GM12864 (cell line): ENCODE measurements at places on chromosomes 6 and 20.

DNA sequence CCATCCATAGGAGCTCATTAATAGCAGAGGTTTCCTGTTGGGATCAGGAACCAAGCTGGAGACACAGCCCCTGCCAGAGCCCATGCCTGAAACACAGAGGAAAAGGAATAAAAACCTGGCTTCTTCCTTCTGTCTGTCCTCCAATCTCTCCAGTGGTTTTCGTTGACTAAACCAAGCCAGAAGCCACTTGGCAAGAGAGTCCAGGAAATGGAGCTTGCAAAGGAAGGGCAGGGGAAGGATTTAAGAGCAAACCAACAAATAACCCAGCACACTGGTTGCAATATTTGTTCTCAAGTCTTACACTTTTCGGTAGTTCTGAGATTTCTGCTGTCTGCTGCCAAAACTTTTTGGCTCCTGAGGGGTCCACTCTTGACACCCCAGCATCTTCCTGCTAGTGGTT is 137.0 kb upstream of the BMP2 start:
- no peak for DNase-seq

DNA sequence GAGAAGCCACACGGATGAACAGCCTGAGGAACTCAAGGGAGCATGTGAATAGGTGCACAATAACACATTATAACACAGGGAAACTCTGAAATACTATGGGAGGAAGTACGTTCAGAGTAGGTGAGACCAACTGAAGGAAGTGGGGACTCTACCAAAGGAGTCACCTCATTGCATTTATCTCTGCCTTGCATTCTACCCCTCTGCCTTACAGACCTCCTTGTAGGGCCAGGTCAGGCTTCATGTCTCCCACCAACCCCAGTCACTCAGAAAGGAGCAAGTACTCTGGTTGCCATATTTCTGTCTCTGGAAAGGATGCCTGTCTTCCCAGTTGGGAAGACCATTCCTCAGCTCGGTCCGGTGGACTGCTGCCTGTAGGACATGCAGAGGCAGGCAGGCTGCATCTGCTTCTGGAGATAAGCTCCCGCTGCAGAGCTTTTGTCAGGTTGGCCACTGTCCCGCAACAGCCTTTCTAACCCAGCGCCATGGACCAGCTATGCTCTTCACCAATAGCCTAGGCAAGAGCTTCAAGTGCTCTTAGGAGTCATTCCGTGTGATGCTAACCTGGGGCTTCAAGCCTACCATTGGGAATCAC is 51.6 kb upstream of the ASIP start:
- no peak for DNase-seq

DNA sequence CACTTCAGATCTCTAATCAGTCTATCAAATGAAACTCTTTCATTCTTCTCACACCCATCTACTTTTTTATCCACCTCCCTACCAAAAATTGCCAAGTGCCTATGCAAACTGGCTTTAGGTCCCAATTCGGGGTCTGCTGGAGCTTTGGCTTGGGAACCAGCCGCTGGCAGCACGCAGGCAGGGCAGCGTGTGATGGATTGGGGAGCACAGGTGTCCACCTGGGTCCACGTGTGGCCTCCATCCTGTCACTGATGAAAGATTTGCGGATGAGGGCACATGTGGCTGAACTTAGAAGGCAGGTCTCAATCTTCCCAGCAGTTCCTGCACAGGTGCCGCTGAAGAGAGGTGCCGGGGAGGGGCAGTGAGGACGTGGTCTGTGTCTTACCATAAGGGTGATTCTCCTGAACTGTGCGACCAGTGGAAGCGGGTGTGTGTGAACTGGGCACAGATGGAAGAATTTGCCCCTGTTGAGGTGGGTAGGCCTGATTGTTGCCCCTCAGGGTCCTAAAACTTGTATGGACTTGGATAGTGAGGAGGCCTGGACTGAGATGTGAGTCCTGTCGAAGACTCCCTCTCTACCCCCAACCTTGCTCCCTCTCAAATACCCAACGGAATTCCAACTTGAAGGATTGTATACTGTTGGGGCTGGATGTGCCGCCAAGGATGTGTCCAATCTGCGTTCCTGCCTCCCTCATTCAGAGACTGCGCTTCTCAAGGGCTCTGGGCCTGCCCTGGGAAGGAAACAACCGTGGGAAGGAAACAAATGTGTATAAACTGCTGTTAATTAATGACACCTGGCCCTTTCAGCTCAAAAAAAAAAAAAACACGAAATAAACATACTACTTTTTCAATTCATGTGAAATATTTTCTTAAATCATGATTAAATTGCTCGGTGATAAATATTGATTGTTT is 18.4 kb upstream of the RAET1L start:
- no peak for DNase-seq

DNA sequence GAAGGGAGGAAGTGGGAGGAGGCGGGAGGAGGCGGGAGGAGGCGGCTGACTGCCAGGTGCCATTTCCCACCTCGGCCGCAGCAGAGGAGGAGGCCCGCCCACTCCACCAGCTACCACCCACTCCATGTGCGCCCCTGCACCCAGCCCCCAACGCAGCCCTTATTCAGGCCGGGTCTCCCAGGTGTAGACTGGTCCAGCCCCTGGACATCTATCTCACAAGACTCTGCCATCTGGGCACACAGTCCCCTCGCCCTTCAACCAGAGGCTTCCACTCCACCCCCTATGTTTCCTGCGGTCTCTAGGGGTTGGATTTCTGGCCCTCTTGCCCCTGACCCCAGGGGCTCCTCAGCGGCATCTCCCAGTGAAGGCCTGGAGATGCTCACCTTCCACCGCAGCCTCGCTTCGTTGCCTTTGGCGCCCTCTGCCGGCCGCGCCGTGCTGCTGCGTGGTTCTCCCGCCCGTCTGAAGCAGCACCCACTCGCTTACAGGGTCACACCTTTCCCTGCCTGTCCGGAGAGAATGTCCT is 32.6 kb upstream of the FAM83D start:
- DNase-seq = no peak

- no peak for DNase-seq
These were observed 68.0 kb downstream of the CBLN4 start for GRCh38 chr20:55937283-55937682.

- no peak for DNase-seq
These were observed 4.0 kb upstream of the RBCK1 start for GRCh38 chr20:404088-404487.

DNA sequence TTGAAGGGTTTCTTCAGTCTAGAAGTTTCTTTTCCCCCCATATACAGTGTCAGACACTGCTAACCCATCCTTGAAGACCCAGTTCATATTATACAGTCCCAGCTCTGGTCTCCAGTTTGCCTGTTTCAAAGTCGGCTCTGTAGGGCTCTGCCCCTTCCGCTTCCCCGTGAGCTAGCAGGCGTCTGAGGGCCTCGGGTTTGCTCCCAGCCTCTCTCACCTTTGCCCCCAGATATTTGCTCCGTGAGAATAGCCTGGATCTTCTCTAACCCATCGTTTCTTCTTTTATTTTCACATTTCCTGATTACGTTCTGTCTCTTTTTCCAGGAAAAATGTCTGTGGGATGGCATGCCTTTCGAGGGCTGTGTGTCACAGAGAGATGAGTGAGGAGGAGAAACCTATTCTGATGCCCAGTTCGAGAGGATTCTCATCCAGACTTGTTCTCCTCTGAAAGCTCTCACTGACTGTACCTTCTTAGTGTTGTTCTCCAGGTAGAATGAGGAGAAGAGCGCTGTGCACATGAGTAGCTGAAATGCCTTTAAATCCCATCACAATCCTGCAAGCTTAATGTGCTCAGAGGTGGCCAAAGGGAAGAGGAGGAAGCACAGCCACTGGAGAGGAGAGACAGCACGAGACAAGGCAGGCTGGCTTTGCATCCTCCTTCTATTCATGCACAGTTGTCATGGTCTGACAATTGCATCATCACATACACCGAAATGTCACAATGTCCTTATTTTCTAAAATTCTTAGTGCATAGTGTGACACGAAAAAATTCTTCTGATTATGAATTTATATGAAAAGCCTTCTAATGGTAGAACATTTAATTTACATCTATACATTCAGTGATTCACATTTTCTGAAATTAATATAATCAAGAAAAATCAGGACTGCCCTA is 171.1 kb downstream of the FOXA2 start:
- no peak for DNase-seq

GRCh38 chr6:170022827-170023619 is 267.9 kb downstream of the DLL1 start:
- DNase-seq = no peak

DNA sequence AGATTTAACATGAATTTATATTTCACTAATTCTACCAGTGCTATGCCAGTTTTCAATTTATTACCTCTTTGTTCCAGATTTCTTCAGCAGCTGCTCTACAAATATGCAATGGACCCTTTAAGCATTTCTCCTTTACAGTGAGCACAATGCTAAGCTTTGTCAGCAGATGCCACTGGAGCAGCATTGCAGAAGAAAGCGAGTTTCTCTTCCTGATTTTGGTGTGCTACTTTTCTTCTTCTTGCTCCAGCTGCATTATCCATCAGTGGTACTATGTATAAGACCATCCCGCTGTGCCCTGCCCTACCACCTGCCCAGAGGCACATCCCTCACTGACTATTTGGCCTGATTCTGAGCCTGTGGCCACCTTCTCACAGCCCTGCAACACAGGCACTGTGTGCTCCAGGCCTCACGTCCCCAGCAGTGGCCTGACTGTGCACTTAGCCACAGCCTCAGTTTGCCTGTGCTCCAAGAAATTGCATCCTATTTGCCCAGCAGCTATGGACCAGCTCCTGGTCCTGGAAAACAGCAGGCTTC is 84.1 kb downstream of the TNFAIP3 start:
- DNase-seq = no peak

GRCh38 chr20:17169585-17170136 is 57.2 kb upstream of the PCSK2 start:
- DNase-seq = no peak

DNA sequence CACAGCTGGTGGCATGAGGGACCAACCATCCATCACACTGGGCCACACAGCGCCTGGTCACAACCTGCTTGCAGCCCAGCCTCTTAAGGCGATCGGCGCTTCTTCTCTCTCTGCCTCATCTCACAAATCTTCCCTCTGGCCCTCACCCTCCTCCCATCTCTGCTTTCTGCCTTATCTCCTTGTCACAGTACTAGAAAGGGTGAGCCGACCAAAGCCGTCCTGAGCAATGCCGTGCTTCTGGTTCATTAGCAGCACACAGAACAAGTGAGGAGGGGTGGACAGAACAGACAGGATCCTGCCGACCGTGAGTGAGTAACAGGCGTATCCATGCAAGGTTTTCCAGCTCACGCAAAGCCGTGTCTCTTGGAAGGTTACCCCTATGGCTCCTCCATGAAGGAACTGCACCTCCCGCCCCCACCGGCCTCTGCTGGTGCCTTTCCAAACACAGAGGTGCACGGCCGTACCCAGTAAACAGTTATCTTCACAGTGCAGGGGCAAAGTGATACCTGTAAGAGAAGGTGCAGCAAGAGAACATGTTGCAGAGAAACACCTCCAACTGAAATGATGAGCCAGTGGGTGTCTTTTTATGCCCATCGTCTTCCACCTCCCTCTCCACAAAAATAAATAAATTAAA is 331.7 kb downstream of the FARS2 start:
- no peak for DNase-seq

GRCh38 chr6:44959651-44960050 is 368.5 kb upstream of the RUNX2 start:
- DNase-seq = no peak

GRCh38 chr20:48238781-48239180 is 453.5 kb upstream of the SULF2 start:
- DNase-seq = no peak

DNA sequence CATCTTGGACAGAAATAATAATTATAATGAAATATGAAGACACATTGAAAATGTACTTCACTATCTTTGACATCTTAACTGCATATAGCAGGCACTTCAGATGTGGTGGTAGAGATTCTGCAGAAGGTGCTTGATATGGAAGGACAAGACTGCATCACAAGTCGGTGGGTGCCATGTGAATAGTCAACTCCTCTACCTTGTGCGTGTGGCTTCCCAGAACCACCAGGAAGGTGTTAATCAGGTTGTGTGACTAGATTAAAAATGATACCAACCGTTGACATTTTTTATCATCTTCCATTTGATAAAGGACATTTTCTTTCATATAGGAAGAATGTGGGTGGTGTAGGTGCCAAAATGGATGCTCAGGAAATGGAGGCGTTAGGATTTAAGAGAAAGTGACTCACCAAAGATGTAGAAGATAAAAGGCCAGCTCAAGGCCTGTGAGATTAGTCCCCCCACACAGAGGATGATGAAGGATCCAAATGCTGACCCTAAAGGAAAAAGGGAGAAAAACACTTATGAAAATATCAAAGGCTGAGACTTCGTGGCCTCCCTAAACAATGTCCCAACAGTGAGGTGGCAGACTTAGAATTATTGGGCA is 12.3 kb downstream of the SLC17A2 start:
- DNase-seq = no peak

- DNase-seq = no peak
These were observed 11.5 kb downstream of the ARHGAP18 start for GRCh38 chr6:129698430-129698829.

DNA sequence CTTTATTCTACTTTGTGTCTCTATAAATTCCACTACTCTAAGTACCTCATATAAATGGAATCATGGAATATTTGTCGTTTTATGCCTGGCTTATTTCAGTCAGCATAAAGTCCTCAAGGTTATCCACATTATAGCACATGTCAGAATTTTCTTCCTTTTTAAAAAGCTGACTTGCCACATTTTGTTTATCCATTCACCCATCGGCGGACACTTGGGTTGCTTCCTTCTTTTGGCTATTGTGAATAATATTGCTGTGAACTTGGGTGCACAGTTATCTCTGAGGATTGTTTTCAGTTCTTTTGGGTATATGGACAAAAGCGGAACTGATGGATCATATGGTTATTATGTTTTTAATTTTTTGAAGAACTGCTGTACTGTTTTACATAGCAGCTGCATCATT is 39.1 kb upstream of the ME1 start:
- DNase-seq = no peak

GRCh38 chr6:137013738-137014602 is 30.8 kb downstream of the IL20RA start:
- DNase-seq = no peak

- no peak for DNase-seq
These were observed 191.4 kb downstream of the NFATC2 start for GRCh38 chr20:51350941-51351631.

- peak; percentile 31 for DNase-seq
These were observed 92.0 kb downstream of the ATXN1 start for GRCh38 chr6:16669227-16669626.

GRCh38 chr6:25354078-25354932 is 75.1 kb downstream of the CARMIL1 start:
- DNase-seq = no peak

DNA sequence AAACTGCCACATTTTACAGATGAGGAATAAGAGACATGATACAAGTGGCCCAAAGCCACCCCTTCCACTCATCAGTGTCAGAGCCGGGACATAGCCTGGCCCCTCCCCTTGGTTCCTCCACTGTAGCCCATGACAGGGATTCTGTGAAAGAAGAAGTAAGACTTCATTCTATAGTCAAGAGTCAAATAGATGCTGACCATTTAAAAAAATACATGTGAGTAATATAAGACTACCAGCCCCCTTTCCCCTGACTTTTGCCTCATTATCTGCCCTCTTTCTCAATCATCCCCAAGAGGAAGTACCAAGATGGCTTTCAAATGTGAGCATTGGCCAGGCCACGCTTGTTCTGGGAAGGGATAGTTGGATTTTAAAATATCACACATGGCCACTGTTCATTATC is 57.8 kb upstream of the TAB2 start:
- DNase-seq = no peak
